GM12865 (cell line): ENCODE measurements at places on chromosomes 16 and 17.
A peak's percentile ranks its signal among the peaks of the same experiment; 100 is the strongest.

DNA sequence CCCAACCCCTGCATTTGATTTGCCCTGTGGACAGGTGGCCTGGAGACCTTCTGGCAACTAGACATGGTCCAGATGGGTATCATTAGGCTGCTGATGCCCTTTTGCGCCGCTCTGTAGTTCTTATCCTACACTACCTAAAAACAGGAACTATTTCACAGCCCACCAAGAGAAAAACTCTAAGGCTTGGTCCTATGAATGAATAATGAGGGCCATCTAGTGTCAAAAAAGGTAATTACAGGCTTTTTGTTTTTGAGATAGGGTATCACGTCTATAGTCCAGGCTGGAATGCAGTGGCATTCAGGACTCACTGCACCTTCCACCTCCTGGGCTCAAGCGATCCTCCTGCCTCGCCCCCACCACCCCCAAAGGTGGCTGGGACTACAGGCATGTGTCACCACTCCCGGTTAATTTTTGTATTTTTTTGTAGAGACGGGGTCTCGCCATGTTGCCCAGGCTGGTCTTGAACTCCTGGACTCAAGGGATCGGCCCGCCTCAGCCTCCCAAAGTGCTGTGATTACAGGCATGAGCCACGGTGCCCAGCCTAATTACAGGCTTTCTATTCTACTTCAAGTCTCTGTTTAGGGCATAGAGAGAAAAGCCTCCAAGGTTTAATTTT, 20.9 kb downstream of the COIL start:
- DNase-seq: peak; percentile 73

- peak; percentile 38 for DNase-seq
Measured at GRCh38 chr17:44095647-44096496, 25.3 kb downstream of the G6PC3 start.

DNA sequence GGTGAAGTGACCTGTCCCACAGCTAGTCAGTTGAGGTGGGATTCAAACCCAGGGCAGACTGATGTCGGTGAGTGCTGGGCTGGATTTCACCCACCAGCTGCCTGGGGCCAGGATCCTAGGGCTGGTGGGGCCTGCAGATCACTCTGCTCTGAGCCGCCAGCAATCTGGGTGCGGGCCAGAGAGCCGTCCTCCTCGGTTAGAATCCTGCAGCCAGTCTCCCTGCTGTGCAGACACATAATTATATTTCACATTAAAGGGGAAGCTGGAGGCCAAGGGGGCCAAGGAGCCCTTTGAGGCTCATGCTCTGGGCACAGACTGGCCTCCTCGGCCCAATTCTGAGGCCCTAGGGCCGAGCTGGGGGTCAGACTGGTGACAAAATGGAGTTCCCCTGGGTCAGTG, 996 bp upstream of the KCNJ12 start:
- no peak for DNase-seq

- no peak for DNase-seq
Measured at GRCh38 chr17:66276328-66276937, 26.0 kb upstream of the PRKCA start.

DNA sequence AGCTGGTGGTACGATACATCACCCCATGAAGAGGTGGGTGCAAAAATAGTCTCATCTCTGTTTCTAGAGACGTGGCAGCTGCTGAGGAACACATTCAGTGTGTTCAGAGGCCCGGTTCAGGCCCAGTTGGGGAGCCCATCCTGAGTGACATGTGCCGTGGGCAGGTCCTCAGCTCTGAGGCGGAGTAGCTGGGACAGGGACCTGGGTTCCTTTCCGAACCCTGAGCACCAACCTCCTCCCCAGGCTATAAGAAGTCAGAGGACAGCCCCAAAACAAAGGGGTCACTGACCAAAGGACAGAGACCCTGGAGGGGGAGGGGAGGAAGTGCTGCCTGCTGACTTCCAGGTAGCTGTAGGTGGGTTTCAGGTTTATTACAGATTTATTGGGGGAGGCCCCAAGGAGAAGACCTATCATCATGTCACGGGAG, 5.1 kb downstream of the LDHD start:
- DNase-seq: no peak
